ENCODE measurements at places on chromosomes 13 and 19.

GRCh38 chr19:33152176-33152575 is 20.3 kb downstream of the WDR88 start:
- DNase-seq: no peak

- no peak for DNase-seq
These were observed 46.9 kb downstream of the TPP2 start for GRCh38 chr13:102643656-102644055.

GRCh38 chr13:94481941-94482340 is 2.5 kb upstream of the DCT start:
- no peak for DNase-seq

DNA sequence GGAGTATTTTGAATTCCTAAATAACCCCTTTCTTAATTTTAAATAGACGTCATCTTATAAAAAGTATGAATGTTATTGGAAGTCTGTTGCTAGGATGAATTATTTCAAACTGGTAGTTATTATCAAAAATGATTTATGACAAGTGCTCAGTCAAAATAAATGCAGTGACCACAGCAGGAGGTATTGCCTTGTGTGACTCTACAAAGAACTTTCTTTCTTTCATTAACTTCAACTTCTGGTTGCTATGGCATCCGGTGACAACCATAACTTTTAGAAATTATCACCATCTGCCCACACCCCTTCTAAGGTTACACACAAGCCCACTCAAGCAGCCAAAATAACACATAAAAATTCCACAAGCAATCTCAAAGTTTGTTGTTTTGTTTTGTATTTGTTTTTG is 189.9 kb downstream of the DACH1 start:
- DNase-seq: no peak

GRCh38 chr13:112341976-112342735 is 34.0 kb upstream of the SPACA7 start:
- no peak for DNase-seq

- no peak for DNase-seq
These were observed 2.7 kb upstream of the RPS16 start for GRCh38 chr19:39438270-39438934.

DNA sequence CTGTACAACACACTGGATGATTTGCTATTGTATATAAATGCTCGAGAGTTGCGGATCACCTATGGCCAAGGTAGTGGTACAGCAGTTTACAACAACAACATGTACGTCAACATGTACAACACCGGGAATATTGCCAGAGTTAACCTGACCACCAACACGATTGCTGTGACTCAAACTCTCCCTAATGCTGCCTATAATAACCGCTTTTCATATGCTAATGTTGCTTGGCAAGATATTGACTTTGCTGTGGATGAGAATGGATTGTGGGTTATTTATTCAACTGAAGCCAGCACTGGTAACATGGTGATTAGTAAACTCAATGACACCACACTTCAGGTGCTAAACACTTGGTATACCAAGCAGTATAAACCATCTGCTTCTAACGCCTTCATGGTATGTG is 21.5 kb downstream of the OLFM4 start:
- no peak for DNase-seq

- no peak for DNase-seq
These were observed 600.8 kb downstream of the DIAPH3 start for GRCh38 chr13:59562924-59563323.

DNA sequence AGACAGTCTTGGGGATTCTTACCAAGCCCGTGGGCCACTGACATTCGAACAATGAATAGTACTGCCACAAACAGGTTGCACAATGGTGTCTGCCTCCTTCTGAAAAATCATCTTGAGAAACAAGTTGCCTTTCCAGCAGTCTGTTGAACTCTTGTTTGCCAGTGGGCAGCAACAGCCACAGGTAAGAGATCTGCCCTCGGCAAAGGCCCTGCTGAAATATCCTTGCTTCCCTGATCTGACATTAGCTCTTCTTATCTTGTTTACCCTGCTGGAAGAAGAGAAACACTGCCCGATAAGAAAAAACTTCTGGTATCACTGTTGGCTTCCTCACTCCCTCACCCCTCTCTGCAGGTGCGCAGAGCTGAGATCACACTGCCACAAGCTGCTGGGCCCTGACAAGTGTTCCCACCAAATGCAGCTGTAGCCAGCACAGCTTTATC is 2.0 kb downstream of the DOCK9 start:
- no peak for DNase-seq

GRCh38 chr19:50510121-50510670 is 795 bp downstream of the JOSD2 start:
- DNase-seq: no peak

- DNase-seq: no peak
These were observed 6.2 kb upstream of the ZNF554 start for GRCh38 chr19:2813235-2814160.

DNA sequence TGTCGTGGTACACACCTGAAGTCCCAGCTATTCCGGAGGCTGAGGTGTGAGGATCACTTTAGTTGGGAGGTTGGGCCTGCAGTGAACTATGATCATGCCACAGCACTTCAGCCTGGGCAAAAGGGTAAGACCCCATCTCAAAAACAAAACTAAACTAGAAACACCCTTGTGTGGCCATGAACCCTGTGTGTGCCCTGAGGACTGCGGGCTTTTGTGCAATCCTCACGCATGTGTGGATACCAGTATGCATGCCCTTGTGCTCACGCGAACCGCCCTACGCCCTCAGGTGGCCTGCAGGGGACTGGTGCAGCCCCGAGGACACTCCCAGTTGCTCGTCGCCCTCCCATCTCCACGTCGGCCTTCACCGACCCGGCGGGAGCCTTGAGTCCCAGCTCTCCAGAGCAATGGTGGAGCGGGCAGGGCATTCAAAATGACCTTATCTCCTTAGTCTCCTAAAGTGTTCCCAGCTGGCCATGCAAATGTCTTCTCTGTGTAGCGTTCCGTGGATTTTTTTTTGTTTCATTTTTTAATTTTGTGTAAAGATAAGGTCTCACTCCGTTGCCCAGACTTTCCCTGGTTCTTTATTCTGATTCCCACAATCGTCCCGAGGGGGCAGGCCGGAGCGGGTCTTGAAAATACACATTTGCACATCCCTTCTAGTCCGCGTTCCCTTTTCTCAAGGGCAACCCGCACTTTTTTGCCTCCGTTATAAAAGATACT is 868 bp upstream of the EGLN2 start:
- DNase-seq: peak; percentile 81

DNA sequence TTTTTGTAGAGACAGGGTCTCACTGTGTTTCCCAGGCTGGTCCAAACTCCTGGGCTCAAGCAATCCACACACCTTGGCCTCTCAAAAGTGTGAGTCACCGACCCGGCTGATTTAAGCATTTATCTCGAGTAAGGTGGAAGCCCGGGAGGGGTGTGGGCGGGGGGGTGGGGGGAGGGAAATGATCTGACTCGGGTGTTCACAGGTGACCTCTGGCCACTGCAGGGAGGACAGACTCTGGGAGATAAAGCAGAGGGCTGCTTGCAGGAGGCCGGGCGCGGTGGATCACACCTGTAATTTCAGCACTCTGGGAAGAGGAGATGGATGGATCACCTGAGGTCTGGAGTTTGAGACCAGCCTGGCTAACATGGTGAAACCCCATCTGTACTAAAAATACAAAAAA is 7.9 kb downstream of the DENND1C start:
- DNase-seq: no peak

- no peak for DNase-seq
These were observed 537.4 kb downstream of the MYO16 start for GRCh38 chr13:109166804-109167203.

- DNase-seq: peak; percentile 63
These were observed 7.7 kb upstream of the CDADC1 start for GRCh38 chr13:49240017-49240416.

GRCh38 chr19:10644260-10645007 is 9.7 kb upstream of the ILF3 start:
- peak; percentile 89 for DNase-seq

DNA sequence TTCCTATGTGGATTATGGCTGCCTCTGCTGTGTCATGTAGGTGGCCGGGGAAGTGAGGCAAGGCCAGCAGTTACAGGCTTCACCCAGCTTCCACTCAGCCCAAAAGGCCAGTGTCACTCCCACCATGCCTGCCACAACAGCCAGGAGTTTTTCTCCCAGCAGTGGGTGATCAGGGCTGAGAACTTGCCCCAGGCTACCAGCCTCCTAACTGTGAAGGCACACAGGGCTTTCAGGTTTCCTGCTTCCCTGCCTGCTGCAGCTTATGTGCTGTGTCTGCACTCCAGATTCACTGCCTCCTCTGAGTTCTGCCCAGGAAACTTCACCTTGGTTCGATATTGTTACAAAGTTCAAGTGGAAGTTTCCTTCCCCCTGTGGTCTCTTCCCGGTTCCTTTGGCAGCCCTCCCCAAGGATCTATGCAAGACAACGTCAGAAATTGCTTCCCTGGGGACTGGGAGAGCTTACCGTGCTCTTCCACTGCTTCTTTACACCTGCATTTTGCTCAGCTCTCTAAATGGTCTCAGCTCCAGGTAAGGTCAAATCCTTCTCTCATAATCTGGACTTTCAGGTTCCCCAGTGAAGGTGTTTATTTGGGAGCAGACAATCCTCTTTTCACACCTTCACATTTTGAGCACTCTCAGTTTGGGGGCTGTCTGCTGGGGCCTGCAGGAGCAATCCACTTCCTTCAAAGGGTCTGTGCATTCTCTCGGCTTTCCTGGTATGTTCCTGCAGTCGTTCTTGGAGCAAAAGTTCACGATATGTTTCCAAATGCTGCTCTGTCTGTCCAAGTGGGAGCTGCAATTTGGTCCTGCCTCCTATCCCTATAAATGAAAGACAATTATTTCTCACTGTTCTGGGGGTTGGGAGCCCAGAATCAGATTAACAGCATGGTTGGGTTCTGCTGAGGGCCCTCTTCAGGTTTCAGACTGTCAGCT is 1730.1 kb upstream of the PRR20A start:
- no peak for DNase-seq

DNA sequence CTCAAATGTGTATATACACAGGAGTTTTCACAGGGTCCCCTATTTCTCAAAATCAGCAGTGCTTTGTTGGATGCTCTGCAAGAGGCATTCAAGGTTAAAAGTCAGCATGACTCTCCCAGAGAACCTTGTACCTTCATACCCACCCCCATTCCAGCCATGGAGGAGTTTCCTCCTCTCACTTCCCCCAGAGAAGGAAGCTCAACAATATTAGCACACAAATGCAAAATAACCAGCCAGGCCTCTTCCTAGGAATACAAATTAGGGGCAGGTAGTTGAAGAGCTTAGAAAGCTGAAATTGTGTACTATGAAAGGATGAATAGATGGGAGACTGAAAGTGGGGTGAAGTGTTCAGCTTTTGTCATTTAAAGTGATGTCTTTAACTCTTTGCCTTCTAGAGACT is 43.8 kb downstream of the SPRY2 start:
- no peak for DNase-seq

DNA sequence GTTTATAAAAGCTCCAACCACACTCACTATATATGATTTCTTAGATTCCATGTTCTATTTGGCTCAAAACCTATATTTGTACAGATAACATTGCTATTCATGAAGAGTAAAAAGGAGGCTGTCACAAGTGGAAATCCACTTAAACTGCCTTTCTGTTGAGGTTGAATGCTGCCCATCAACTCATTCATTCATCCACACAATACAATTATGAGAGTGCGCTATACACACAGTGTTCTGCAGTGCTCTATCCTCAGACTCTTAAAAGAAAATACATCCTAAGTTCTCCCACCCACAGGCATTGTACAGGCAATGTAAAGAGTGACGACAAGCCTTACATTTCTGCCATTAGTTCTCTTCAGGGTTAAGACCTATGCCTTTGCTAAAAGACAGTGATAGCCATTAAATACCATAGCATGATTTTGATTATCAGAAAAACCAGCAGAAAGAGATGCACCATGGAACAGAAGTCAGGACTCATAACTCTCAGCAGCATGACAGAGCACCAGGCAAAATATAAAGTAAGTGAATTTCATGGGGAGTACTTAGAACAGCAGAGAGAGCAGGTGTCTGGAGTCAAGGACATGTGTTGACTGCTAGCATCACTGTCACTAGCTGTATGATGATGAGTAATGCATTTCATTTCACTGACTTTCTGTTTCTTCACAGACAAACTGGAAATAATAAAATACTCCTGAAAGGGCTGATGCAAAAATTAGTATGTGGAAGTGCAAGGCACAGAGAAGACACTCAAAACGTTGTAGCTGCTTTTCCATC is 218.0 kb downstream of the RBM26 start:
- no peak for DNase-seq

GRCh38 chr13:42061943-42062342 is 13.5 kb downstream of the DGKH start:
- DNase-seq: no peak

GRCh38 chr19:41887711-41888382 is 4.9 kb downstream of the ARHGEF1 start:
- DNase-seq: peak; percentile 90

- no peak for DNase-seq
These were observed 28.9 kb downstream of the FRY start for GRCh38 chr13:32060401-32060878.

- no peak for DNase-seq
These were observed 46.9 kb downstream of the FNDC3A start for GRCh38 chr13:49022472-49023144.

DNA sequence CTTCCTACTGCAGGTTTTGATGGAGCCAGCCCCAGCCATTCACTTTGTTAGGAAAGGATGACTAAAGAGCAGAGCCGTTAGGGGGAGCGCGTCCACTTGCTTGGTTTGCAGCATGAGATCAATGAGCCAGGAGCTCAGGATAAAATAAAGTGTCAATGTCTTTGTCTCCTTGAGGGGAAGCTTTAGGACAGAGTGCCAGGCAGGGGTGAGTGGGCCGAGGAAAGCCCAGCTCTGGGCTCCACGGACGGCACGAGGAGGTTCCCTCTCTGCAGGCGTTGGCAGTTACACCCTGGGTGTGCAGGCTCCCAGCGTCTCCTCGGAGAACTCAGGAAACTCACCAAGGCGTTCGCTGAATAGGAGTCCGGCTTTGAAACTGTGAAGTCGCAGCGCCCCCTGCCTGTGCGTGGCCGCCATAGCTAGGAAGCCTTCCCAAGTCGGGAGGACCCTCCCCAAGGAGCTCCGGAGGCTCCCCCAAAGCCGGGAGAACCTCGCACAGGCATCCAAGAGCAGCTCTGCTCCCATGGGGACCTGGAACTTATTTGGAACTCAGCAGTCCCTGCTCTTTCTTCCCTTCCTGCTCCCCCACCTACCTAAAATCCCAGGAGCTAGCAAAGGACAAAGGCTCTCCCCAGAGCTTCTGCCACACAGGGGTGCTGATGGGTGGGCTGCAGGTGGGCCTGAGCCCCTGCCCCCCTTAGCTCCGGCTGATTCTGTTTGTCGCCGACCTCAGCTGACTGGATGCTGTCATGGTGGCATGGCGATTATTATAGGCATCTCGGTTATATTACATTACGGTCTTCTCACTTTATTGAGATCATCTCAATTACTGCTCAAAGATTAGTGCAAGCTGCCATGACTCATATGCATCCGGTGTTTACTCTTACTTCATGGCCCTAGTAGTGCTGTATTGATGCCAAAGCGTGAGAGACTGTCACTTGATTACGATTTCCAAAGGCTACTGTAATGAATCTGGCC is 34.4 kb downstream of the GSX1 start:
- DNase-seq: peak; percentile 77

All from activated naive CD4-positive, alpha-beta T cell treated with anti-CD3 and anti-CD28 coated beads, Interleukin-2, amount 10 ng/mL, durations not matched to agents 7 days and 5 days (primary cell).